Panc1 (cell line): ENCODE measurements at places on chromosomes 5 and 9.

- no peak for DNase-seq
Observed at GRCh38 chr9:38699337-38699736, 20.6 kb downstream of the FAM240B start.

GRCh38 chr9:16705111-16705604 is 165.3 kb downstream of the BNC2 start:
- peak; percentile 78 for DNase-seq

GRCh38 chr5:78627766-78628165 is 20.8 kb downstream of the LHFPL2 start:
- no peak for DNase-seq

GRCh38 chr5:103452666-103453065 is 109.9 kb downstream of the NUDT12 start:
- DNase-seq: no peak

DNA sequence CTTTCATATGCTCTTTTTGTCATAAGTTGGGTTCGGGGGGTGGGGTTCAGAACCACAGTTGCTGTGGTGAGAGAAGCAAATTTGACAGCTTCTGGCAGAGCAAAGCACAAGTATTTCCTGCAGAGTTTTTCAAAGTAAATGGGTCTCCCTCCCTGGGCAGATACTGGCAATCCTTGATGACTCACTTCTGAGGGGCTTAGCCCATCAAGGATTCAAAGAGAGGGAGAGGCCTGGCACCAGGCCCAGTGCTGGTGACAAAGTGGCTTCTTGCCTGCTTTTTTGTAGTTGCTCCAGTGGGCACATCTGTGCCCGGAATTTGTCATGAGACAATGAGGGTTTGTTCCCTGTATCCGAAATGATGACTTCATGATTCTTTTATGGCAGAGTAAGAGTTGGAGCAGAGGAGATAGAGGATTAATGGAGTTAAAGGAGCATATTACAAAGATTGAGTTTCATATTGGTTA is 46.6 kb upstream of the TNC start:
- DNase-seq: no peak

DNA sequence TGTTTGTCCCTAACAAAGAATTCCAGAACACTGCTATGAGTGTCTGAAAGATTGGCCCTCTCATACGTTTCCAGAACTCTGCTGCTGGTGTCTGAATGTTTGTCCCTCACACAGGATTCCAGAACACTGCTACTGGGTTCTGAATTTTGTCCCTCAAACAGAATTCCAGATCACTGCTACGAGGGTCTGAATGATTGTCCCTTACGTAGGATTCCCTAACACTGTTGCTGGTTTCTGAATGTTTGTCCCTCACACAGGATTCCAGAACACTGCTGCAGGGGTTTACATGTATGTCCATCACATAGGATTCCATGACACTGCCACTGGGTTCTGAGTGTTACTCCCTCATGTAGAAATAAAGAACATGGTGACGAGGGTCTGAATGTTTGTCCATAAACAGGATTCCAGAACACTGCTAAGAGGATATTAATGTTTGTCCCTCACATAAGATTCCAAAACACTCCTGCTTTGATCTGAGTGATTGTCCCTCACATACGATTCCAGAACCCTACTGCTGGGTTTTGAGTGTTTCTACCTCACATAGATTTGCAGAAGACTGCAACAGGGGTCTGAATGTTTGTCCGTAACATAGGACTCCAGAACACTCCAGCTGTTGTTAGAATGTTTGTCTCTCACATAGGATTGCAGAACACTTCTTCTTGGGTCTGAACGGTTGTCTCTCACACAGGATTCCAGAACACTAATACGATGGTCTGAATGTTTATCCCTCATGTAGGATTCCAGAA is 214.4 kb downstream of the FOXD4L6 start:
- no peak for DNase-seq

DNA sequence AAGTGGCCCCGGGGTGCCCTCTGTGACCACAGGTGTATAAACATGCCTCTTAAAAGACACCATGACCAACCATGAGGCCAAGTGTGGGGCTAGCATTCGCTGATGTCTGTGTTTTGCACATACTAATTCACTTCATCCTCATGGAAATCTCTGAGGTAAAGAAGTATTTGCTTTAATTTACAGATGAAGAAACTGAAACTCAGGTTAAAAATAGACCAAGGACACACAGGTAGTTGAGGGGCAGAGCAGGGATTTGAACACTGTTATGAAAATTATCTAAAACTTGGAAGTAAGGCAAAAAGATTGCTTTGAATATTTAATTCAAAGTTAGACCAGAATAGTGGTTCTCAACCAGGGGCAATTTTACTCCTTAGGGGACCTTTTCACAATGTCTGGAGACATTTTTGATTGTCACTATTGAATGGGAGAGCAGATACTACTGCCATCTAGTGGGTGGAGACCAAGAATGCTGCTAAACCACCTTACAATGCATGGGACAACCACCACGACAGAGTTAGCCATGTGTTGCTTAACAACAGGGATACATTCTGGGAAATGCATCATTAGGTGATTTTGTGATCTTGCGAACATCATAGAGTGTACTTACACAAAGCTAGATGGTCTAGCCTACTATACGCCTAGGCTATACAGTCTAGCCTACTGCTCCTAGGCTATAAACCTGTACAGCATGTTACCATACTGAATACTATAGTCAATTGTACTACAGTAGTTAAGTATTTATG is 8.0 kb upstream of the FXN start:
- peak; percentile 33 for DNase-seq

GRCh38 chr9:128055344-128056040 is 11.6 kb downstream of the NAIF1 start:
- DNase-seq: no peak

DNA sequence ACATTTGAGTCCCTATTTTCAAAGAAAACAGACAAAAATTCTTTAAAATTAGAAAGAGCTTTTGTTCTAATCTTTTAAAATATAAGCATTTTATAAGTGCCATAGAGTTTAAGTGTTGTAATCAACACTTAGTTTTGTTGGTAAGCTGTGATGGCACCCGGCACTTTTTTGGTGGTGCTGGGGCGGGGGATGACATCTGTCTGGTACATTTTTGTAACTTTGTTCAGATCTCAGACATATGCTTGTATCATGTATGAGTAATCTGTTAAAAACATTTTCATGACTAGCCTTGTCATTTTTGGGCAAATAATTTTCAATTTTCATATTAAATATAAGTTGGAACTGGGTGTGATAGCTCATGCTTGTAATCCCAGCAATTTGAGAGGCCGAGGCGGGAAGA is 51.7 kb downstream of the UBAP1 start:
- no peak for DNase-seq

GRCh38 chr5:100623719-100624118 is 88.5 kb downstream of the FAM174A start:
- DNase-seq: no peak

DNA sequence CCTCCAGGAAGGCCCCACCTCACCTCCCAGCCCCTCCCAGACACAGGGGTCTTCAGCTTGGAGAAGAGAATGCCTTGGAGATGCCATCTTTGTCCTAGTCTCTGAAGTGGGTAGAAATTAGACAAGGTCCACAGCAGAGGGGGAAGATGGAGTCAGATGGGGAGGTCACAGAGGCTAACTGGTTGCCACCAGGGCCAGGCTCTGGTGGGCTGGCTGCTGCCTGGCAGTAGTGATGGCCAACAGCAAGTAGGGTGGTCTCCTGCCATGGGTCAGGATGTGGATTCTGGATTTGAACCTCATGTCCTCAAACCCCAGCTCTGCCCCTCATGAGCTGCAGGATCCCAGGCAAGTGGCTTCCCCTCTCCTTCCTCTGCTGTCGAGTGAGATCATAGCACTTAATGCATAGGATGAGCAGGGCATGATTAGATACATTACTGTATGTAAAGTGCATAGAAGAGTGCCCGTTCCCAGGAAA is 38.7 kb upstream of the NEK6 start:
- no peak for DNase-seq

DNA sequence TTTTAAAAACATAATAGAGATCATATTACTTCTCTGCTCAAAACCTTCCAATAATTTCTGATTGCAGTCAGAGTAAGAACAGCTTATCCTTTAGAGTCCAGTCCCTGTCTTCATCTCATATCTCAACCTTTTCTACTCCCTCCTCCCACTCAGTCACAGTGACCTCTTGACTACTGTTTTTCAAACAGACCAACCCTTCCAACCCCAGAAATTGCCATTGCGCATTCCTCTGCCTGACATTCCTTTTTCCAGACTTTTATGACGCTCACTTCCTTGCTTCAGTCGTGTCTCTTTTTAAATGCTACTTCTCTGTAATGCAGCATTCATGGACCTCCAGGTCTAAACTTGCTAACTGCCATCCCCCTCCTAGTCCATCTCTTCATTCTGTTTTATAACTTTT is 800.5 kb downstream of the BRINP1 start:
- no peak for DNase-seq

DNA sequence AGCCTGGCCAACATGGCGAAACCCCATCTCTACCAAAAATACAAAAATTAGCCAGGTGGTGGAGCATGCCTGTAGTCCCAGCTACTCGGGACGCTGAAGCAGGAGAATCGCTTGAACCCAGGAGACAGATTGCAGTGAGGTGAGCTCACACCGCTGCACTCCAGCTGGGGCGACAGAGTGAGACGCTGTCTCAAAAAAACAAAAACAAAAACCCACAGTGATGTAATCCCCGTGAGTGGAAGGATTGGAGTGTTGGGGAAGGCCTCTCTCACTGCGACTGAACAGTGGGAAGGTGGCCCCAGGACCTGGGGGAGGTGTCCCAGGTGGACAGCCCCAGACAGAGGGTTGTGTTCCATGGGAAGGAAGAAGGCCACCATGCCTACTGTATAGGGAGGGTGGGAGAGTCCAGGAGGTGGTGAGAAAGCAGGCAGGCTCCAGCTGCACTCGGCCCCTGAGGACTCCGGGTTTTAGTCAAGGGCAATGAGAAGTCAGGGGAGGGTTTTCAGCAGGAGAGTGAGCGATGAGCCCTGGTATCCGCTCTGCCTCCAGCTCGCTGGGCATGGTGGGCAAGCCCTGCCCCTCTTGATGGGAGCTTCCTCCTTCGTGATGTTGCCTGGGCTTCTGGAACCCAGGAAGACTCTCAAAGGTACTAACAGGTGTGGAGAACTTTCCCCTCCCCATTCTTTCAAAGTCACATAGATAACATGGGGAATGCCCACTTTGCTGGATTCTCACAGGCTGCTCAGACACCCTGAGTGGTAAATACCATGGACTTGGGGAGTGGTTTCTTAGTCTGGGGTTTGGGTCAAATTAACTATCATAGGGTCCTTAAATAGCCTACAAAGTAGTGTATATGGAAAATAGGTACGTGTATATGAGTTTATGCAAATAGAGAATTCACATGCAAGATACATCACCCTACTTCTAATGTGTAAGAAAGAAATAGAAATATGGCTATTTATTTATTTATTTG is 74.7 kb downstream of the PPARGC1B start:
- DNase-seq: no peak
